DMS53 (cell line): ENCODE measurements at places on chromosomes 1 and 21.

GRCh38 chr1:22471610-22472009 is 20.0 kb downstream of the ZBTB40 start:
- DNase-seq, result no peak

DNA sequence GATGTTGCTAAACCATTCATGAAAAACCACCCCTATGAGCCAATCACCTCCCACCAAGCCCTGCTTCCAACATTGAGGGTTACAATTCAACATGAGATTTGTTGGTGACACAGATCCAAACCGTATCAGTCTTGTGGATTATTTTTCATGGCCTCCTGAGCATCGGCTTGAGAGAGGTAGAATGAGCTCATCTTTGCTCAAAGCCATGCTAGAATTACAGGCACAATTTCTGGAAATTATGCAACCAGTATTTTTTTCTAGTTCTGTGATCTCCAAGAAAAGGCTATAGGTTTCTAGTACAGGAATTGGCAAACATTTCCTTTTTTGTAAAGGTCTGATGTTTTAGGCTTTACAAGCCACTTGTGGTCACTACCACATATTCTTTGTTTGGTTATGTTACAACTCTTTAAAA is 219.4 kb downstream of the DUSP10 start:
- DNase-seq, result no peak

DNA sequence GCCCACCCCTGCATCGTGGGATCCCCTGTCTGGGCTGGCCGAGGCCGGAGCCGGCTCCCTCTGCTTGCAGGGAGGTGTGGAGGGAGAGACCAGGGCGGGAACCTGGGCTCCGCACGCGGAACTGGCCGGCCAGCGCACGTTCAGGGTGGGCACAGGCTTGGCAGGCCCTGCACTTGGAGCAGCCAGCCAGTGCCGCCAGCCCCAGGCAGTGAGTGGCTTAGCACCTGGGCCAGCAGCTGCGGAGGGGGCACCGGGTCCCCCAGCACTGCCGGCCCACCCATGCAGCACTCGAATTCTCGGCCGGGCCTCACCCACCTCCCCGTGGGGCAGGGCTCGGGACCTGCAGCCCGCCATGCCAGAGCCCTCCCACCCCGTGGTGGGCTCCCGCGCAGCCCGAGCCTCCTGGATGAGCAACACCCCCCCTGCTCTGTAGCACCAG is 422.6 kb downstream of the AMY1C start:
- DNase-seq, result no peak

DNA sequence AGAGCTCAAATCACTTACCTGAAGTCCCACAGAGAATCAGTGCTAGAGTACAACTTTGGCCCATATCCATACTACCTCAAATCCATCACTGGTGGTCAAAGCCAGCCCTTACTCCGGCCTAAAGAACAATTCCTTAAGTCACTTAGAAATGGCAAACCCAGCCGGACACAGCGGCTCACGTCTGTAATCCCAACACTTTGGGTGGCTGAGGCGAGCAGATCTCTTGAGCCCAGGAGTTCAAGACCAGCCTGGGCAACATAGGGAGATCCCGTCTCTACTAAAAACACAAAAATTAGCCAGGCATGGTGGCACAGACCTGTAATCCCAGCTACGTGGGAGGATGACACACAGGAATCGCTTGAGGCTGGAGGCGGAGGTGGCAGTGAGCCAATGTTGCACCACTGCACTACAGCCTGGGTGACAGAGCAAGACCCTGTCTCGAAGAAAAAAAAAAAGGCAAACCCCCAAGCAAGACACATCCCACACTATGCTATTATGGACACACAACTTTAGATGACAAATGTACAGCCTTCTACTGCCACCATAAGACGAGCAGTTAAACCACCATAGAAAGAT is 24.0 kb downstream of the NPHP4 start:
- DNase-seq, result no peak

- no peak for DNase-seq
These were observed 20.4 kb downstream of the CENPF start for GRCh38 chr1:214623430-214623829.

DNA sequence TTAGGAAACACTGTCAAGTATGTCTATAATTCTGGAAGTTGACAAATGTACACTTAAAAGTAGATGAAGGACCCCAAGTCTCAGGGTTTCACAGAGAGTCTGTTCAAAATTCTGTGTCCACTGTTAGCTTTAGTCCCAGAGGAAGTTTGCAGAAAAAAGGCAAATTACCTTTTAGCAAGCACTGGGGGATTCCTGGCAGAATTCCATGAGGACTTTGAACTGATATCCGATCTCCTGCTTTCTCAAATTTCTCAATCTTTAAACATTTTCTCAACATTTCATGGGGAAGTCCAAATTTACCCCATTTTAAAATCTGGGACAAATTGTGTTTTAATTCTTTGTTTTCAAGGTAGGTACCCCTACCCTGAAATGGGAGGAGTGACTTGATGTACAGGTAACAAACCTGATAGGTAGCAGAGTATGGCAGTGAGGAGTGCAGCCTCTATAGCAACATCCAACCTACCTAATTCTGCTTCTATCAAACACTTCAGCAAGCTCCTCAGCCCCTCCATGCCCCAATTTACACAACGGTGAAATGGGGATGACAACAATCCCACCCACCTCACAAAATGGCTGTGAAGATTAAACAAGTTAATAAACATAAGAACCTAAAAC is 344.9 kb downstream of the OMA1 start:
- DNase-seq, result peak; percentile 21
